ENCODE measurements at places on chromosomes 5 and 9. TPM values are rescaled to one million over a fixed set of nuclear protein-coding genes. Genes with fewer than 3 reads are reported as not detected.

DNA sequence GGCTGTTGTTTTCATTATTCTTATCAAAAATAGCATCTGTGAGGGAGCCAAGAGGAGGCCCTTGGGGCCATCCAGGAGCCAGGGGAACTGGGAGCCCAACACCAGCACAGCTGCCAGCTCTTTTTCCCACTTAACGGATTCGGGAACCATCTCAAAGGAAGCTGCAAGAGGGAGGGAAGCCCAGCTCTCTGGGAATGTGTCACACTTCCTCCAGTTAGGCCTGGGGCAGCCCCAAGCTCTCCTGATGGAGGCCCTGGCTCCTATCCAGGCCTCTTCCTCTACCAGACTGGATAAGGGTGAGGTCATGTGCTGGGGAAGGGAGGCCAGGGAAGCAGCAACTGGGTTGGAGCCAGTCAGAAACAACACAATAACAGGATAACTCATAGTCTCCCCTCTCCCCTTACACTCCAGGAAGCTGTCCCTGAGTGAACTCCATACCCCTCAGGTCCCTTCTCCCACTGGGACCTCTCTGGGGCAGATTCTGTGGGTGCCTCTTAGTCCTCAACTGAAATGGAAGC, 12.7 kb downstream of the CSF2 start:
- peak; percentile 63 for DNase-seq

DNA sequence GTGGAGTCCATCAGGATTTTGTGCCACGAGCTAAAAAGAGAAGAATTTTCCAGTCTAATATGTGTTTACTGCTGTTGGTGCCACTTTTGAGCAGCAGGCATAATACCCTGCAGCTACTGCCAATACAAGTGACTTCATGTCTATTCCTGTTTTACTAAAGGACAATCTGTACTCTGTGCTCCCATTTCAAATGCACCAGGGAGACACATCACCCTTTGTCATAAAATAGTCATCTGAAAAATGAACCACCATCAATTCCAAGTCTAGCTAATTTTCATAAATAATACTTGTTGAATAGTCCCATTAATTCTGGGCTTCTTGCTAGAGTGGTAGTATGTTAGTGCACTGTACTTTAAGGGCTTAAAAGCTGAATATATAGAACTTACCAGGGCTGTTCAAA, 8.9 kb upstream of the PKD2L2 start:
- DNase-seq = no peak

- DNase-seq = peak; percentile 10
Measured at GRCh38 chr5:136731241-136731900, 366.0 kb upstream of the TRPC7 start.

The PRUNE2 gene
- polyA plus RNA-seq = 0.46 TPM

The C5orf58 gene
- polyA plus RNA-seq = not detected

The ANXA1 gene
- polyA plus RNA-seq = 337 TPM
